ENCODE measurements at places on chromosomes 5 and 9.

GRCh38 chr9:6243746-6244145, 28.1 kb downstream of the IL33 start:
- DNase-seq, result peak; percentile 34

DNA sequence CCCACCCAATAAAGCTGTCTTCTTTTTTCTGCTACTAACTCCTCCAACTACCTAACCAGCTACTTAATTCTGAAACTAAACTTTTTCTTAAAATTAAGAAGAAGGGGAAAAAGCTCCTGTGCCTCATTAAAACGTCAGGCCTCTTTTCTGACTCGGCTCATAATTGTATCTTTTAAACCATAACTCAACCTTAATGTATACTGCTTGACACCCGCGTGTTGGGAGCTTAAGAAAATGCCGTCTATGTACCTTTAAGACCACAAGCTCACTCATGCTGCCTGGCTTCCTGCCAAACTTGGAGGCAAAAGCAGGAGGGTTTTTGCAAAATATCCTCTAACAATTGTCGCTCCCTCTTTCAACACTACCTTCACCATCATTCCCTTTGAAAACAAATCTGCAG, 5.0 kb downstream of the EBF1 start:
- peak; percentile 64 for DNase-seq

DNA sequence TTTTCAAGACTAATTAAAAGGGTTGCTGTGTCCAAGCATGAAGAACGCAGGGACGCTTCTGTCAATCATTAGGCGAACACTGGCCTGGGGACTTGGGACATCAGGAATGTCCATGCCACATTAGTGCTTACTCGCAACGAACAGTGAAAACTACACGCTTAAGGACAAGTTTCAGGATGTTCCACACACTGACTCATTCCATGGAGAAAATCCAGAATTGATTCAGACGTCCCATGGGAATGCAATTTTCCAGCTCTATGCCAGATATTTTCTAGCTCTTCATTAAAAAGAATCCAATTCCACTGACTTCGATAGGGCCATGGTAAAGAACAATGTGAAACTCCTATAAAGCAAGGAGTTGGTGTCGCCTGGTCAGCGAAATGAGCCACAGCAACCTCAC, 98.2 kb downstream of the CAMSAP1 start:
- DNase-seq, result no peak

DNA sequence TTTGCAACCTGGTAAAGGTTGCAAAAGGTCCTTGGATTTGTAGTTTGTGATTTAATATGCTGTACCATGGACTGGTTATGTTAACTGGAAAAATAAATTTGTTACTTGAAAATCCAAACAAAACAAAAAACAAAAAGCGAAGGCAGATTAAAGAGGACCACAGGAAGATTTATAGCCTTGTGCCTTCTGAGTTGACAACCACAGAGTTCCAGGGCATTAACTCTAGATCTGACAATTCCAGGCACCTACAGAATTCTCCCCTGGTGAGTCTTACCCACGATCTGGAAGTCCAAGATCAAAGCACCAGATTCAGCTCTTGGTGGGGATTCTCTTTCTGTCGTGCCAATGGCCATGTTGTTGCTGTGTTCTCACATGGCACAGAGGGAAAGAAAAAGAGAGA, 107.9 kb upstream of the SELENOP start:
- DNase-seq, result no peak

- DNase-seq, result no peak
Observed at GRCh38 chr5:98510143-98510985, 263.1 kb upstream of the RGMB start.

All from activated T-cell treated with anti-CD3 and anti-CD28 coated beads, Interleukin-2, amount 50 U/mL, for 48 hours (primary cell).